Amniotic stem cell (primary cell): ENCODE measurements at places on chromosomes 4 and X.

GRCh38 chrX:42886519-42886918, 108.6 kb upstream of the PPP1R2C start:
- DNase-seq: no peak

DNA sequence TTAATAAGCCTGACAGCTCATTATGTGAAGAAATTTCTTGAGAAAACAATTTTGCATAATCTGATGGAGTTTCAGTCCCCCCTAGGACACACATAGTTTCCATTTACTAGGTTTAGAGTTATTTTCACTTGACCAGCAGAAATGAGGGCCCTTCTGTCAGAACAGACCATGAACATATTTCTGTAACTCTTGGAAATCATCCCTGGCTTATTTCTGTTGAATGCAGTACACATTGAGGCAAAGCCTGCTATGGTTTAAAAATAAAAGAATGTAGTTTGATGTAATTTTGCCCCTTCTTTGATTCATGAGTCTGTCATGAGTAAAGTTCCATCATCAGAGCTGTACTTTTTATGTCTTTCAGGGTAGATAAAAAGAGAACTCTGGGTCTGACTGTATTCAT, 104.6 kb upstream of the ETNPPL start:
- no peak for DNase-seq

GRCh38 chr4:129446074-129446473, 350.1 kb downstream of the C4orf33 start:
- DNase-seq: peak; percentile 14

DNA sequence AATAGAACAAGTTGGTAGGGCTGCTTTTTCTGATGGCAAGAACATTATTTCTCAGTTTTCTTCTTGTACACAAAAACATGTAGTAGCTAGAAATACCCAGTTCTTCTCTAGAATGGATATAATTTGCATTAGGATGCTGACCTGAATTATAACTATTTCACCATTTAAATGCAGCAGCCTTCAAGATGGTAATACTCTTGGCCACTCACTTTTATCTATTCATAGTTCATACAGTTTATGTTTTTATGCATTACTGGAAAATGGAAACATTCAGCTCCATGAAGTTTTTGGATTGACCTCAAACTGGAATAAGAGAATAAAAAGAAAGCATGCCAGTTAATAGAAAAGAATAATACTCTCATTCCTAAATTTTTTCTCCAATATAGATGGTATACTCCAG, 487.4 kb downstream of the PABPC4L start:
- DNase-seq: no peak

GRCh38 chr4:138510053-138510452, 267.9 kb upstream of the SLC7A11 start:
- peak; percentile 31 for DNase-seq

DNA sequence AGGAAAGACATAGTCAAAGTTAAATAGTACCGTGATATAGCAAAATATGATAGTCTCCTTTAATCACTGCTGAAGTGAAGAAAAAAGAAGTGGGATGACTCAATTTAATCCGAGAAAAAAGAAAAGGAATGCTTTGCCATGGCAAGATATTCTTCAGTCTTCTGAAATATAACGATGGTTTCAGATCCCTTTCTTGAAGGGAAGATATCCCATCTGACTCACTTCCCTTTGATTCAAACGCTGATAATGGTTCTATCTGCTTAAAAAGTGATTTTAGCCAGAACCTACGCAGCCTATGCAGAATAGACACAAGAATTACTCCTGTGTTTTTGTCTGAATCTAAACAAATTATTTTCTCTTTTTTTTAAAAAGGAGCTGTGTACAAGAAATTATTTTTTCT, 68.1 kb upstream of the FTHL17 start:
- no peak for DNase-seq

- DNase-seq: no peak
These were observed 82.4 kb upstream of the SMIM10 start for GRCh38 chrX:134908356-134908755.

DNA sequence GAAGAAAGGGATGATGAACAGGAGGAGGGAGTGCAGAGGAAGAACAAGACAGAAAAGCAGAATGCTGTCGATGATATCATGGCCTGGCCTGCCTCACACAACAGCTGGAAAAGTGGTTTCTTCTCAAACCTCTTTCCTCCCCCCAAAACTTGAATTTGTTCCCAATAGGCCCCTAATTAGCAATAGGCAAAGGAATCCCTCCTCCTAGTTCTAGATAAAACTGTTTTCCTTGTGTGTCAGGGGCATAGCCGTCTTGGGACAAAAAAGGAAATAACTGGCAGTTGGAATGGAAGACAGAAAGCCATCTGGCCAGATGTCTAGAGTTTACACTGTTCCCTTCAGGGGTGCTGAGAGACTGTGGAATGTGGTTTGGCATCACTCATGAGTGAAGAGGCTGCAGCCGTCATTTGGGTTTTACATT, 177.8 kb upstream of the C1QTNF7 start:
- no peak for DNase-seq

GRCh38 chr4:155544547-155544946, 122.1 kb upstream of the GUCY1A1 start:
- no peak for DNase-seq

DNA sequence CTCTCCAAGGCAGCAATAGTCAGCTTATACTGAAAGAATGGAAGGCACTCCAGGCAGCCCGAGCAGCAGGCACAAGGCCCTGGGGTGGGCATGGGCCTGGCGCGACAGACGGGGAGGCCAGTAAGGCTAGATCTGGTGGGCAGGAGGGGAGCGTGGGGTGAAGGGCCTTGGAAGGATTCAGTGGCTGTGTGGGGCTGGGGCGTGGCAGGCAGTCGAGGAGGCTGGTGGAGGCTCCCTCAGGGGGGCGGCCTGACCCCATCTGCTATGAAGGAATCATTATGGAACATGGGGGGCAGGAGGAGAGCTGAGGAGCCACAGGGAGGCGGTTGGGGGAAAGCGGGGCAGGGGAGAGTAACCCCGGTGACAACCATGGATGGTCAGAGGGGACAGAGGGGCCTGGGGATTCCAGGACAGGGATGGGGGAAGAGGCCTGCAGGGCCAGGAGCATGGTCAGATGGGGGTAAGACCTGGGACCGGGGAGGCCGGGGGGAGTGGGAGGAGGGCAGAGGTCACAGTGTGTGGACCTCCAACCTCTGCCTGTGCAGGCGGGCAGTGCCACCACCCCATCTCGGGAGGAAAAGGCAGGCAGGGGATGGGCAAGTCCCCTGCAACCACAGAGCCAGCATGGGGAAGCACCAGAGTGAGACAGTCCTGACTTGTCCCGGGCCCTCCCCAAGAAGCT, 70.3 kb downstream of the ACOX3 start:
- no peak for DNase-seq

DNA sequence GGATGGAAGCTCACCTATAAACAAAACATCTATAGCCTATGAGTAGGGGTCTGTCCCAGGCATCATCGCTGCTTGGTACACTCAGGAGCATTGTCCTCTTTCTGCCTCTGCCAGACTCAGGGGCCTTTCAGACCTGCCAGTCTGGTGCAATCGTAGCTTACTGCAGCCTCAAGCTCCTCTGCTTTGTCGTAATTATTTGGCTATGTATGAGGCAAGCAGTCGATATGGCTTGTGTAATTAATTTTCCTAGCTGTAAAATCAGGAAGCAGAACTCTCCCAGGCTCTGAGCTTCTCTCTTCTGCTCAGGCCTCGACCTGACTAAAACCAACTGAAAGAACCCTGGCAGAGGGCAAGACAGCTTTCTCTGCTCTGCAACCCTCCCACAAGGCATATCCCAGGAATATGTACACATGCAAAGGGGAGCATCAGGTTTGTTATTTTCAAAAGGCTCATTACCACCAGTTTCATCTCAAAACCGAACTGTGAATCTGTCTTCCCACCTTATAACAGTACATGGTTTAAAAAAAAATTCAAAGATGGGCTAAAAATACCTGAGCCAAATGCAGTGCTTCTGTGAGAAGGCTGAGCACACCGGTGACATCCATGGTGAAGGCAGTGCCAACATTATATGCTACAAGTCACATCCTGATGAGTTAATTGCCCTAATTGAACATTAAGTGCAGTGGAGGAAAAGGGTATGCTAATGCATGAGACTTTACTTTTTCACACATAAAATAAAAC, 309.2 kb upstream of the EMCN start:
- no peak for DNase-seq

DNA sequence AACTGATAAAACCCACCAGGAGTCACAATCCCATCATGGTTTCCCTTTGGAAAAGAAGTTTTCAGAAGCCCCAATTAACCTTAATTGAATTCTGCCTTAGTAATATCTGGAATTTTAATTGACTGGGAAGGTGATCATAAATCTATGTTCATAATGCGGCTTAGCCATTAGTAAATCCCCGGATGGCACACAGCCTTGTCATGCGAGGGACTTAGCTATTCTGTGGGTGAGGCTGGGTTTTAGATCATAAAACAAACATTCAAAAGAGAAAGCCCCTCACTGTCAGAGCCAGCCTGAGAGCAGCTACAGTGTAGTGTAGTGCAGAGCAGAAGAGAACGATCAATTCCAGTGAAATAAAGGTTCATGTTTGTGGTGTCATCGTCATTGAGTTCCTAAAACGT, 124.0 kb upstream of the NOCT start:
- DNase-seq: peak; percentile 3

- DNase-seq: no peak
These were observed 114.1 kb downstream of the GLUD2 start for GRCh38 chrX:121161501-121161933.

- DNase-seq: no peak
These were observed 25.4 kb upstream of the RASL11B start for GRCh38 chr4:52836678-52837077.

- DNase-seq: no peak
These were observed 552.7 kb upstream of the TENM3 start for GRCh38 chr4:181690498-181690897.

DNA sequence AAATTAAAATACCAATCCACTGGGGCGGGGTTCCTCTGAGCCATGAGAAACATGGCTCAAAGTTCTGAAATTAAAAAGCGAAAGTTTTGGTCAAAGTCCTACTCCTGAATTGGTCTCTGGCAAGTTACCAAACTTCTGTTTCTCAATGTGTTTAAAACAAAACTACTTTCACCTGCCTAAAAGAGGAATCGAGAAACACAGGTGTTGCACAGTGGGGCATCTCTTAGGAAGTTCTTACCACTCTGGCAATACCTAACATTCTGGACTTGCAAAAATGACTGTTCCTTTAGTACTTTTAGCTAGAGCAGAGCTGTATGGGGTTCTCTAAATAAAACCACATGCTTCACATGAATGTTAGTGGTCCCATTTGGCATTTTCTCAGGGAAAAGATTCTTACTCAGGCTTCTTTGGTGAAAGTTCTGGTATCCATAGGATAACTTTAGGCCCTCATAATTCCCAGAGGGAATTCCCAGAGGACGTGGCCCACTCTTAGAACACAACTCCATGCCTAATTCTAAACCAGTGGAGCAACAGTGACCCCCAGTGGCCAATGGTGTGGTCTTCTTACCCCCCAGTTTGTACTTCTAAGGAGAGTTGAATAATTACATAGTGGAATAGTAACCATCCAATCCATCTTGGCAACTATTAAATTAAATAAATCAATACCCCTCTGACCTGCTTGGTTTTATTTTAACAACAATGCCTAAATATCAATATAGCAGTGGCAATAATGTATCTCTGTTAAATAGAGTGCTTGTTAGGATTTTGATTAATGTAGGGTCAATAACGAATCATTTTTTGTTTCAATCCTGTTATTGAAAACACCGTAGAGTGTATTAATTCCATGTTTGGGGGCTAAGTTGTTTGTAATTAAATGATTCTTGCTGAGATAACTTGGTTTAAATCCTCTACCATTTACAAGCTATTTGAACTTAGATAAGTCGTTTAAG, 21.9 kb downstream of the BMP3 start:
- peak; percentile 65 for DNase-seq

GRCh38 chr4:65538571-65538970, 131.7 kb downstream of the EPHA5 start:
- no peak for DNase-seq

GRCh38 chr4:110815950-110816349, 193.1 kb upstream of the PITX2 start:
- no peak for DNase-seq

DNA sequence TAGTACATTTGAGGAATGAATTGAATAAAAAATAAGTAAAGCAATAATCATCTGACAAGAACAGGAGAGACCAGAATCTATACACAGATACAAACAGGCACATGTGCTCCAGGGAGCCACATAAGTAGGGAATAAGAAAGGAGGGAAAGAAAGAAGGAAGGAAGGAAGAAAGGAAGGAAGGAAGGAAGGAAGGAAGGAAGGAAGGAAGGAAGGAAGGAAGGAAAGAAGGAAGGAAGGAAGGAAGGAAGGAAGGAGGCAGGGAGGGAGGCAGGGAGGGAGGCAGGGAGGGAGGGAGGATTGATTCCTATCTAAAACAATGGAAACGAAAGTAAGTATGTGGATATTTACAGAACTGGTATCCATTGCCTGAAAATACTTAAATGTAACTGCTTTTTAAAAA, 475.8 kb downstream of the NLGN4X start:
- no peak for DNase-seq

DNA sequence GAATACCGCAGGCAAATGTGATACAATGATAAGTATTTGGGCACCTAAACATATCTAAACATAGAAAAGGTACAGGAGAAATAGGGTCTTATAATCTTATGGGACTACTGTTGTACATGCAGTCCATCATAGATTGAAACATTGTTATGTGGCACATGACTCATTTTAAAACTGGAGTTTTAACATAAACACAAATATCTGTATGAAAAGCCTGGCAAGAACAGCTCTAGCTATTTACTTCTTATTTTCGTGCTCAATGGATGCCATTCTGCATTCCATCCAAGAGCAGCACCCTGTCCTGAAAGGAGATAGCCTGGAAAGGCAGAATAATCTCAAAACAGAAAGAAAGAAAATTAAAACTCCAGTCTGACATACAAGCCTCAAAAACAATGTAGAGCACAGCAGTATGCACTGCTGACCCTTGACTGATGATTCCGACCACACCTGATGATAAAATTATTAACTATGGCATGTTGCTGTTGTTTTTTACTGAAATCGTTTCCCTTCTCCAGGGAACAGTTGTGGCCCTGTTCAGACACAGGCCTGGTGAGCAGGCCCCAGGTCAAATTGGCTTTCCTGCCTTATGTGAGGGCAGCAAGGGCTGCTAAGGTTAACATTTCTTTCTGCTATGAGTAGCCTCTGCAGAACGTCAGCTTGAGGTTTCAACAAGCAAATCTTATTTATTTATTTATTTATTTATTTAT, 152.7 kb downstream of the APBB2 start:
- no peak for DNase-seq
